ENCODE measurements at places on chromosomes 5 and 9. TPM values are rescaled to one million over a fixed set of nuclear protein-coding genes. Genes with fewer than 3 reads are reported as not detected.
A peak's percentile ranks its signal among the peaks of the same experiment; 100 is the strongest.

DNA sequence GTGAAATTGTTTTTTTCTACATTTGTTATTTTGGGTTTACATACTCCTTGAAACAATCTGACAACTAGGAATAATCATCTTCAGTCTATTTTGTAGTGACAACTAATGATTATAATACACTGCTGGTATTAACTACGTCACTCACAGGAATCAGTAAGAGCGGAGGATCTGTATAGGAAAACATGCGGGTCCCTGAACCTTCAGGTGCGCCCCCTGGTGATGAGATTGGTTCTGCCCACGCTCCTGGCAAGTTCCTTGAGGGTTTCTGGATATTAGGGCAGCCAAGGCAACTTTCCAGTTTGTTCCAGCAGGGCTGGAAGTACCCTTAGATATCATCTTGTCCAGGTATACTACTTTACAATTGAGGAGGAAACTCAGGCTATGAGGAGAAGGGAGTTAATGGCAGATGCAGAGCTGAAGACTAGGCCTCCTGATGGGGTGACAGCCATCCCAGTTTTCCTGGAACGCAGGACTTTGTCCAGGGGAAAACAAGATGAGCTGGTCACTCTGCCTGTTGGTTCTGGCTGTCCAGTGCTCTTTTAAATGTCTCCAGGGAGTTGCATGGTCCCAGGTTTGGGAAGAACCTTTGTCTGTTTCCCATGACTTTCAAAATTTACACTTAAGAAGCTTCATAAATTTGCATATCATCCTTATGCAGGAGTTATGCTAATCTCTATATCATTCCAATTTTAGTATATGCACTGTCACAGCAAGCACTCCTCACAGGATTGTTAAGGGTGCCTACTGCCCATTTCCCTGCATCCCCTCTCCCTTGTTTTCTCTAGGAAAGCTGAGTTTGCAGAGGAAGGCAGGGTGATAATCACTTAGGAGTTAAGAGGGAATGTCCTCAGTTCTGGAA is 14.9 kb upstream of the WNT8A start:
- peaks cover 2% of the 10 kb centered on the region for H3K36me3 ChIP-seq
- peak; percentile 76 for DNase-seq
- H3K4me3 ChIP-seq, result no peak overlapping the region

DNA sequence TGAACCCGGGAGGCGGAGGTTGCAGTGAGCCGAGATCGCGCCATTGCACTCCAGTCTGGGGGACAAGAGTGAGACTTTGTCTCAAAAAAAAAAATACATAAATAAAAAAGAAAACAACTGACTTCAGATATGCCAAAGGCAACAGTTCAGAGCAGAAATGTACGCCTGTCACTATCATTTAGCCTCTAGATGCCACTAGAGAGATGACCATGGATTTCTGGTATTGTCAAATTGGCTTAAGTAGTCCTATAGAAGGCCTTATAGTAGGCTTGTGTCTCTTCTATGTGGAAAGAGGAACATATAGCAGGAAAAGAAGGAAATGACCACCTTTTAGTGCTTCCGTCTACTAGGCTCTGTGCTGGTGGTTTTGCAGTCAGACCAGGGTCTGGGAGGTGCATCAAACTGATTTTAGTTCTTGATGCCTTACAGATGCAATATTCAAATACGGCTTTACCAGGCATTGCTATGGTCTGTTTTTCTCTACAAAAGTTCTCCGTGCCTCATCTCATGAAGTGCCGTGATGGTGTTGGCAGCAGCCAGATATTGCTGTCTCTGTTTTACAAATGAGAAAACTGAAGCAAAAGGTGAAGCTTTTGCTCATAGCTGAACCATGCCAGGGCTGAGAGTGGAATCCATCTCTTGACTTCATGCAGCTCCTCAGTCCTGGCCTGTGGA is 17.2 kb downstream of the AGXT2 start:
- H3K36me3 ChIP-seq, result no peaks in the 10 kb centered on the region
- H3K4me3 ChIP-seq, result no peak overlapping the region
- peaks cover 3% of the 10 kb centered on the region for H3K27me3 ChIP-seq
- H3K27ac ChIP-seq, result no peak overlapping the region
- H3K4me1 ChIP-seq, result no peaks in the 10 kb centered on the region
- DNase-seq, result no peak

- no peaks in the 10 kb centered on the region for H3K27me3 ChIP-seq
- peaks cover 14% of the 10 kb centered on the region for H3K4me1 ChIP-seq
- no peak for DNase-seq
- H3K36me3 ChIP-seq, result peaks cover 5% of the 10 kb centered on the region
Observed at GRCh38 chr5:9499498-9499876, 46.4 kb downstream of the SEMA5A start.

Gene CDH9
- 0.14 TPM for total RNA-seq

DNA sequence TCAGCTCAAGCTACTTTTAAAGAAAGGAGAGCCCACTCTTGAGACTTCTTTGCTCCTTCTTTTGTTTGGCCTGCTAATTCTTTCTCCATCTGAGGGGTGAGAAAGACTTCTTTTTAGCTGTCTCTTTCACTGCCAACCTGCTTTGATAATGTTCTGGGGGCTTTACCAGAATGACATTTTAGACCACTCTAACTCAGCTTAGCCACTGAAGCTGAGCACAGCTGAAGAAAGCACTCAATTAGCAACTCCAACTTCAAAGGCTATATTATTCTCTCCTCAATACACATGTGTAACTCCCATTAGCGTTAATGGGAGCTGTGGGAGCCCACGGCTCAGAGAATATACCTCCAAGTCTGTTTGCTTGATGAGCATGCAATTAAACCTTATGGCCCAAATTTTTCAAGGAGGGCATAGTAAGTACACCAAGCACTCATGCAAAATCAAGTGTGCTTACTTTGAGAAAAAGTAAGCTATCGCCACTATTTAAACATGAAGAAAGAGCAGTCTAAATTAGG is 815.4 kb upstream of the DMAC1 start:
- H3K36me3 ChIP-seq, result peaks cover 3% of the 10 kb centered on the region
- no peak for DNase-seq
- no peak overlapping the region for H3K4me3 ChIP-seq
- H3K27me3 ChIP-seq, result no peaks in the 10 kb centered on the region
- H3K27ac ChIP-seq, result no peak overlapping the region
- H3K4me1 ChIP-seq, result peaks cover 12% of the 10 kb centered on the region

- no peak overlapping the region for H3K4me3 ChIP-seq
- H3K27ac ChIP-seq, result no peak overlapping the region
- H3K36me3 ChIP-seq, result no peaks in the 10 kb centered on the region
- no peaks in the 10 kb centered on the region for H3K4me1 ChIP-seq
- H3K27me3 ChIP-seq, result no peaks in the 10 kb centered on the region
Observed at GRCh38 chr5:80998590-80998979, 38.4 kb downstream of the RASGRF2 start.

- no peaks in the 10 kb centered on the region for H3K27me3 ChIP-seq
- no peak overlapping the region for H3K27ac ChIP-seq
- no peak overlapping the region for H3K4me3 ChIP-seq
- H3K4me1 ChIP-seq, result no peaks in the 10 kb centered on the region
Observed at GRCh38 chr5:100889165-100889743, 13.8 kb downstream of the ST8SIA4 start.

DNA sequence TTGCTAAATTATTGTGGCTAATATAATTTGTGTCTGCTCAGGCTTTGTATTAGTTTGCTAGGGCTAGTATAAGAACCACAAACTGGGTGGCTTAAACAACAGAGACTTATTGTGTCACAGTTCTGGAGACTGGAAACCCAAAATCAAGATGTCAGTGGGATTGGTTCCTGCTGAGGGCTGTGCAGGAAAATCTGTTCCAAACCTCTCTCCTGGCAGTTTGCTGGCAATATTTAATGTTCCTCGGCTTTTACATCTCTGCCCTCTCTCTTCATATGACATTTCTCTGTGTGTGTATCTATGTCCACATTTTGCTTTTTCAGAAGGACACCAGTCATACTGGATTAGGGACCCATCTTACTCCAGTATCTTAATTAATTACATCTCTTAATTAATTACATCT is 498.8 kb upstream of the CD180 start:
- peaks cover 25% of the 10 kb centered on the region for H3K36me3 ChIP-seq
- DNase-seq, result no peak
- H3K27ac ChIP-seq, result no peak overlapping the region

All from neural crest cell (in vitro differentiated cells).